ENCODE measurements at places on chromosomes 16 and 17.

DNA sequence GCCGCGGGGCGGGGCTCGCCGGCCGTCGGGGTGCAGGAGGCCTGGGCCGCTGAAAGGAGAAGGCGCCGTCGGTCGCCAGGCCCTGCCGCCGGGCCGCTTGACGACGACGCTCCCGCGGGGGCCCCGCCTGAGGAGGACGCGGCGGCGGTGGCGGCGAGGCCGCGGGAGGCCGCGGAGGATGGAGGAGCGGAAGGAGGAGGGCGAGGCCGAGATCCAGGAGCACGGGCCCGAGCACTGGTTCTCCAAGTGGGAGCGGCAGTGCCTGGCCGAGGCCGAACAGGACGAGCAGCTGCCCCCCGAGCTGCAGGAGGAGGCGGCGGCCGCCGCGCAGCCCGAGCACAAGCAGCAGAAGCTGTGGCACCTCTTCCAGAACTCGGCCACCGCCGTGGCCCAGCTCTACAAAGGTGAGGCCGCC is 430 bp downstream of the HAPSTR1 start:
- DNase-seq = no peak

DNA sequence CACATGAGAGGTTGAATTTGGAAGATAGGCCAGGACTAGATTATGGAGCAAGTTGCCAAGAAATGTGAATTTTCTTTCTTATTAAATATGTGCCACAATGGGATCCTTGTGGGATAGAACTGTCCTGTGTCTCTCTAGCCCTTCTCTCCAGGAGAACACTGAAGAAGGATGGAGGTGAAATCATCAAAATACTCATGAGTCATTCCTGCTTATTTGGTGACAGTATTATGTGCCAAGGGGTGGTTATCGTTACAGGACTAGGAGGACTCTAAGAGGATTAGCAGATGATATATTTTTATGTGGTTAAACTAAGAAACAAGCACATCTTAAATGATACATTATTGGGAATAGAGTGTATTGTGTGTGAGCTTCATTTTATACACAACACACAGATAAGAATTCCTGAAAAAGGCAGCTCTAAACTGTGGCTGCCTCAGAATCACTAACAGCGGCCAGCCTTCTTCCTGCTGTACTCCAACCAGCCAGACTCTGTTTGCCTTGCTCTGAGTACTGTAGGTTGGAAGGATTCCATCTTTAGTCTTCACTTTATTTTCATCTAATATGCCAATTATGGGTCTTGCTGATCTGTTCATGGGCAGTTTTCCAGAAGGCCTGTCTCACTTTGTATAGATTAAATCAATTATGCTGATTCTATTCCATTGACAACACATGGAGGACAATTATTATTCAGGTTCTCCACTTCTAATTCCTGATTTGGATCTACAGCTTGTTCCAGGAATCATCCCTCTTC is 325.8 kb downstream of the ABCC12 start:
- no peak for DNase-seq

GRCh38 chr17:8820311-8821010 is 21.3 kb upstream of the MFSD6L start:
- DNase-seq = no peak

- DNase-seq = no peak
Measured at GRCh38 chr17:61179380-61179806, 220.2 kb upstream of the TBX2 start.

DNA sequence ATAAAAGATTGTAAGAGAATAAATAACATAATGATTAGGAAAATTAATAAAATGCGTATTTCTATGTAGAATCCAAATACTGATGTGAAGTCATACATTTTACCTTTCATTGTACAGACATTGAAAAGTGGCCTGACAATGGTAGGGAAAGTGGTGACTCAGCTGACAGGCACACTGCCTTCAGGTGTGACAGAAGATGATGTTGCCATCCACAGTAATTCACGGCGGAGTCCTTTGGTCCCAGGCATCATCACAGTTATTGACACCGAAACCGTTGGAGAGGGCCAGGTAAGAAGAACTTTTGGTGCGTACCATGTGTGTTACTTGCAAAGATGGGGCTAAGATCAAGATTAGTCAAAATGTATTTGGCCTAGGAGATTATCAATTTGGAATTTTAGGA is 232.8 kb downstream of the BCAS3 start:
- no peak for DNase-seq

DNA sequence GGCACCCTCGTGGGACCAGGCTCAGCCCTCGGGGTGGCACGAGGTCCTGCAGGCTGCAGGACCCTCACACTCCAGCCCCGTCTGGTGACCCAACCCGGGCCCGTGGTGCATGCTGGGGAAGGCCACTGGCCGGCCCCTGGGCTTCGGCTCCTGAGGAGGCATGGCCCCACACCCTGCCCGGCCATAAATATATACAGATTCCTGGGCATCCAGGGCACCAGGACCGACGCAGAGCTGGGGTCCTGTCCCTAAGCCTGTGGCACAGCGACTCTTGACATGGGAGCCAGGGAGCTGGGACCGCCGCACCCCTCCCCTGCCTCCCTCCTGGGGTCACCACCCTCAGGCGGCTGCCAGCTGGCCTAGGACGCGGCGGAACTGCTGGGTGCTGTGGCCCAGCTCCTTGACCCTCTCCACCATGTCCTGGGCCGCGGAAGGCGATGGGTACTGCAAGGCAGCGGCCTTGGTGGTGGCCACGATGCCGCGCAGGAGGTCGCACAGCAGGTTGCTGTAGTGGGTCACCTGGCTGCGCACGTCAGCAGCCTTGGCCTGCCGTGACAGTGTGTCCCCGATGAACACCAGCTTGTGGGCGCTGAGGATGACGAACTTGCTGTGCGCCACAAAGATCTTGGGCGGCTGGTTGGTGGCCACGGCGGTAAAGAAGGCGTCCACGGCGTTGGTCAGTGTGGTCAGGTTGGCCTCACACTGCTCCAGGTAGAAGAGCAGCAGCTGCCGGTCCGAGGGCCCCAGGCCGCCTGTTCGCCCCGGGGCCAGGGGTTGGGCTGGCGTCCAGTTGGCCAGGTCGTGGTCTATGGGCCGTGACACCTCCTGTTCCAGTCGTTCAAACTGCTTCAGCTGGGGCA is 10.6 kb downstream of the CTRB1 start:
- DNase-seq = no peak

DNA sequence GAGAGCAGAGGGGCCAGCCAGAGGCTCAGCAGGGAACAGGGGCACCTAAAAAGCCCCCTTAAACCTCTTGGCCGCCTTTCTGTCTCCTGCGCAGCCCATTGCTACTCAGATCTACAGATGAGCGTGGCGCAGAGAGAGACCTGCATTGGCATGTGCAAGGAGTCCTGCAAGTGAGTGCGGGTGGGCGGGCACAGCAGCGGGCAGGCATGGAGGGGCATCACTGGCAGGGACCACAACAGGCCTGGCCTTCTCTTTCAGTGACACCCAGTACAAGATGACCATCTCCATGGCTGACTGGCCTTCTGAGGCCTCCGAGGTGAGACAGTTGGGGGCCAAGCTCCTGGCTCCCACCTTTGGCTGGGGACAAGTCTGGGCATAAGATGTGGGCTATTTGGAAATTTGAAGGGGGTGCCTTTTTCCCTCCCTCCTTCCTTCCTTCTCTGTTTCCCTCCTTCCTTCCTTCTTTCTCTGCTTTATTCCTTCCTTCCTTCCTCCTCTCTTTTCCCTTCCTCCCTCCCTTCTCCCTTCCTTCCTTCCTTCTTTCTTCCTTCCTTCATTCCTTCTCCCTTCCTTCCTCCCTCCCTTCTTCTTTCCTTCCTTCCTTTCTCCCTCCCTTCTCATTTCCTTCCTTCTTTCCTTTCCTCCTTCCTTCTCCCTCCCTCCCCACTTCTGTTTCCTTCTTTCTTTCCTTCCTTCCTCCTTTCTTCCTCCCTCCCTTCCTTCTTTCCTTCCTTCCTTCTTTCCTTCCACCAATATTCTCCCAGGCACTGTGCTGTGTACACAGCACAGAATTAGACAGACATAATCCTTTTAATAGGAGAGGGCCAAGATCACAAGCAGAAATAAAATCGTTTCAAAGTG is 75.2 kb downstream of the SCNN1B start:
- DNase-seq = no peak

GRCh38 chr17:75861927-75862317 is 6.8 kb upstream of the WBP2 start:
- DNase-seq = no peak

Measured in stimulated activated CD4-positive, alpha-beta T cell treated with anti-CD3 and anti-CD28 coated beads, Interleukin-1b, Interleukin-23, amount 100 ng/mL, for 24 hours (primary cell).